PC-3 (cell line): ENCODE measurements at places on chromosomes 7 and 10.

DNA sequence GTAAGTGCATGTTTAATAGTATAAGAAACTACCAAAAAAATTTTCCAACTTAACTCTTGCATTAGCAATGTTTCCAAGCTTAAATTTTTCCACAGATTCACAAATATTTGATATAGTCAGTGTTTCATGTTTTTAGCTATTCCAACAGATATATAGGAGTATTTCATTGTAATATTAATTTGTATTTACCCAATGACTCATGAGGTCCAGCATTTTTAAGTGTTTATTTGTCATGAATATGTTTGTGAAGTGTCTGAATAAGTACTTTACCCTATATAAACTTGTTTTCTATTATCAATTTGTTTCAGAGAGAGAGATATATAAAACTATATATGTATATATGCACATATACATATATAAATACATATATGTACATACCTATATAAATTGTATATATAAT, 71.0 kb downstream of the SEMA3D start:
- peak; percentile 42 for DNase-seq

GRCh38 chr7:128835231-128835751, 5.1 kb downstream of the FLNC start:
- DNase-seq, result no peak

DNA sequence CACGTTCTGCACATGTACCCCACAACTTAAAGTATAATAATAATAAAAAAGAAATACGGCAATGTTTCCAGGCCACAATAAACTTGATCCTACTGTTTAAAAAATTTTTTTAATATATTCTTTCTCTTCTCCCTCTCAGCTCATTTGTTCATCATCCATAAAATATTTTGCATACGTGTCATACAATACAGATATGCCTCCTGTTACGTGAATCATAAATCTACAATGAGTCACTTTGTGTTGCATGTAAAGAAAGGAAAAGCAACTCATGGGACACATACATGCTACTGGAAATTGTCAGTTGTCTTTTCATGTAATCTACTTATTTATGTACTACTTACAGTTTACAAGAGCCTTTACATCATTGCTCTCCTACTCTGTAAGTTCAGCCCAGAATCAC, 1.1 kb upstream of the TECTB start:
- DNase-seq, result peak; percentile 61

DNA sequence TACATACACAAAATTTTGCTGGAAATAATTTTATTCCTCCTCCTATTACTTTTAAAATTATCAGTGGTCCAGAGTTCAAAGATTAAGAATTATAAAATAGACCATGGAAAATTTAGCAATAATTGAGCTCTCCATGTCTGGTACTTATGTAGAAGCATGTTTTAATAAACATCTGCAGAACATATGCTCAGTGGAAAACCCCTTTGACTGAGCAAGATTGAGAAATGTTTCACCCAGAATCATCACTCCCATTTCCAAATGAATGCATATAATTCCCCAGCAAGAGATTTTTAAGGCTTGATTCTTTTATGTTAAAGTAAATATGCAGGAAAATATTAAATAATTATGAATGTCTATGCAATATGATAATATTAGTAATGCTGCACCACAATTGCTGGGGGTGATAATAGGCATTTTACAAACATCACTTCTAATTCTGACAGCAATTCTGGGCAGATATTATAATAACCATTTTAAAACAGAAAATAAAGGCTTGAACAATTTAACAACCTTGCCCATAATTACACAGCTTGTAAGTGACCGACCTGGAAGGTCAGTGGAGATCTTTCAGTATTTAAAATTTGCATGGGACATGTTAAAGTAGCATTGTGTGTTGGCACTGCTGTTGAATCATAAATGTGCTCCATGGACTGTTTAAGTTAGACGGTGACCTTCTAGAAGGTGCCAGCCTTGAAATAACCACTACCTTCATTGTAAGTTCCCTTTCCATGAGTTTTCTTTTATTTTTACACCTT, 45.6 kb upstream of the TES start:
- no peak for DNase-seq

DNA sequence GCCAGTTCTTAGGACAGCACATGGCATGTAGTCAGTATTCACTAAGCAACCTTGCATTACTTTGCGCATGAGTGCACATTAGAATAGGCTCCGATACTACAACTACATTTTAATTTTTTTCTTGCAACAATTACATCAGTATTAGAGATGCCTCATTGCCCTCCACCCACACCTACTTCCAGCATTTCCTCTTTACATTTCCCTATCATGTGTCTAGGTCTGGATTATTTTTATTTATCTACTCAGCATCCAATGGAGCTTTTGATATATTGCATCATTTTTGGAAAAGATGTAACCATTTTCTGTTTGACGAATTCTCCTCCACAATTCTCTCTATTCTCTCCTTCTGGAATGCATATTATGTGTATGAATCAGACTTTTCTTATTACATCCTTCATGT, 258.2 kb upstream of the GLI3 start:
- peak; percentile 7 for DNase-seq

DNA sequence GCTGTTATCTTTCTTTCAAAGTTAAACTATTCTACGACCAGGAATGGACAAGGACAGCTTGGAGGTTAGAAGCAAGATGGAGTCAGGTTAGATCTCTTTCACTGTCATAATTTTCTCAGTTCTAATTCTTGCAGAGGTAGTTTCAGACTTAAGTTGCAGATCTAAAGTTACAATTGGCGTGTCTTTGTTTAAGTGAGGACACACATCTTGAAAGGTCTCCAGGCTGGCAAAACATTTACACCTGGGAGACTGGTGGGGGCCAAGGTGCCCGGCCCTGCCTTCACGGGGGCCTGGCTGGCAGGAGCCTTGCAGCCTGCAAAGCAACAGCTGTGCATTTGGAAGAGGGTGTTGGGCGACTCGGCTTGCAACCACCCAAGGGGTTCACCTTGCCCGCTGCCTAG, 1.7 kb upstream of the DYNC2I1 start:
- no peak for DNase-seq

- DNase-seq, result no peak
These were observed 22.7 kb upstream of the ZCCHC24 start for GRCh38 chr10:79468015-79468560.

DNA sequence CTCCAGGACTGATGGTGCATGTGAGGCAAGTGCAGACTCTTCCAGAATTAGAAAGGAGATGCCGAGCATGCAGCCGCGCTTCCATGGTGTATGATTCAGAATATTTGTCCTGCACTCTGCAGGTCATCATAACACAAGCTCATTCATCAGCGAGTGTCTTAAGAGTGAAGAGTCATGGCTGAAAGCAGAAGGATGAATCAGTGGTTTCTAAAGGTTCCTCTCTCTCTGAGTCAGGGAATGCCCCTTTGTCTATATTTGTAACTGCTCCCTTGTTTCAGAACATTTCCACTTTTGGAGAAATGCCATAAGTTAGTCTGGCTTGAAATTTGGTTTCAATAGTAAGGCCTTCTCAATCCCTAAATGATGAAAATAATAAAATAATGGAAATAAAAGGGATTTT, 52.3 kb downstream of the HECW1 start:
- DNase-seq, result peak; percentile 91

- DNase-seq, result no peak
These were observed 28.9 kb downstream of the PSAP start for GRCh38 chr10:71821909-71822763.

- no peak for DNase-seq
These were observed 1.4 kb downstream of the PPP1R17 start for GRCh38 chr7:31688372-31688771.

- no peak for DNase-seq
These were observed 45.1 kb upstream of the SEPTIN7 start for GRCh38 chr7:35755711-35756110.

- no peak for DNase-seq
These were observed 30.5 kb upstream of the TRIM8 start for GRCh38 chr10:102613785-102614184.

- peak; percentile 92 for DNase-seq
These were observed 19.4 kb upstream of the TNS3 start for GRCh38 chr7:47601119-47601880.

DNA sequence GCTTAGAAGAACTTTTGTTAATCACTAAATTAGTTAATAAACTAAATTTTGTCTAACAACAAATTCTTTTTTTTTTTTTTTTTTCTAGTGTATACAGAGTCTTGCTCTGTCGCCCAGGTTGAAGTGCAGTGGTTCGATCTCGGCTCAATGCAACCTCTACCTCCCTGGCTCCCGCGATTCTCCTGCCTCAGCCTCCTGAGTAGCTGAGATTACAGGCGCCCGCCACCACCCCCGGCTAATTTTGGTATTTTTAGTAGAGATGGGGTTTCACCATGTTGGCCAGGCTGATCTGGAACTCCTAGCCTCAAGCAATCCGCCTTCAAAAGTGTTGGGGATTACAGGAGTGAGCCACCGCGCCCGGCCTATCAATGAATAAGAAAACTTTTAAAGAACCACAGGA, 1.1 kb upstream of the IQUB start:
- DNase-seq, result no peak

DNA sequence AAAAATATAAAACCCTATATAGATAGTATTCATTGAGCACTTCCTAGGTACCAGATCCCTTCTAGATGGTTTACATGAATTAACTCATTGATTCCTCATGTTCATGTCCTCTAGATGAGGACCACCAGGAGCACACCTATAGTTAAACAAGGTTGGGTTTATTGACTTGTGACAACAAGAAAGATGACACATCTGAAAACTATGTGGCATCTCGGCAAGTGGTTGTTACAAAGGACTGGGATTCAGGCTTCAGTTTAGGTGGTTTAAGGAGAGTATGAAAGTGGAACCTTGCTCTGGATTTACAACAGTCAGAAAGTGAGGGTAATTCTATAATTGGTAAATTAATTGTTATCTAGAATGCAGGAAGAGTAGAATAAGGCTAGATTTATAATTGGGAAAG, 99.0 kb upstream of the PHF14 start:
- peak; percentile 17 for DNase-seq

DNA sequence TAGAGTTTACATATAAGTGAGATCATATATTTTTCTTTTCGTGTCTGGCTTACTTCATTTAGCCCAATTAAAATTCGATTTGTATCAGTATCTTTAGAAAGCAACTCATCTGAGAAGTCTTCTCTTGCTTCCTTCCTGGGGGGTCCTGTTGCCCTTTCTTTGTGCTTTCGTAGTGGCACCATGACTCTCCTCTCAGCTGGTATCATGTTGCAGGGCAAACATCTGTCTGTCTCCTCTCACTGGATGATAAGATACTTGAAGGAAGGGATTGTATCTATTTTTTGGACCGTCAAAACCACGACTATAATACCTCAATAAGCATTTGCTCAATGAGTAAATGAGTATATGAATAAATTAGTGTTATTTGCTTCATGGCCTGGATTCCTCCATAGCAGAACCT, 382.5 kb upstream of the SORCS1 start:
- peak; percentile 31 for DNase-seq

DNA sequence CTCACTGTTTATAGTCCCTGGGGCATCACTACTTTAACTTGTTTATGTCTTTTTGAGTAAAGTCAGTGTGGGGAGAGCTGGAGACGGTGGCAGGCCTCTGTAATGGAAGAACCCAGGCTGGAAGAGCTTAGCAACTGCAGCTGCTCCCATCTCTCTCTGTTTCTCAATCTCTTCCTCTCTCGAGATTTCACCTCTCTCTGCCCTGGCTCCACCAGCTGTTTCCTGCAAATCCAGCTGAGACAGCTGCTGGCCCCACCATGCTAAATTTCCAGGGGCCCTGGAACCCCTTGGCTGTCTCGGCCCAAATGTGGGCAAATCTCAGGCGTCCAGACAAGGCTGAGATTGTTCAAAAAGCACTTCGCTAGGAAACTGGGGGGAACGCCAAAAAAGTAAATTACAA, 25.8 kb upstream of the SLF2 start:
- no peak for DNase-seq

DNA sequence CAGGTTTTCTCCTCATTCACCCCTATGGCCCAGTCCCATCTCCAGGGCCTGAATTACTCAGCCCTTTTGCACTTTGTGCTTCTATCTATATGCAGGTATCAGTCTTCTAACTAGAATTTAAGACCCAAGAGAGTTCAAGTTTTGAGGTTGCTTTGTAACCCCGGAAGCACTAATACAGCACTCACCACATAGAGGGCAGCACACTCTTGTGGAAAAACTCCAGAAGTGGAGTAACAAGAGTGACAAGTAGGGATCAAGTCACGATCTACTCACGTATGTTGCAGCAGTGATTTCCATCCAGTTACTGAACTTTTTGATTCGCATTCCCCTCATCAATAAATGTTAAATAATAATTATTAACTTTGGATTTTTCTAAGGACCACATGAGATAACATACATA, 151.0 kb downstream of the CHCHD3 start:
- peak; percentile 17 for DNase-seq

- no peak for DNase-seq
These were observed 162.5 kb downstream of the LRMDA start for GRCh38 chr10:75593692-75594556.

- peak; percentile 35 for DNase-seq
These were observed 199.9 kb upstream of the GRB10 start for GRCh38 chr7:50982626-50983025.

DNA sequence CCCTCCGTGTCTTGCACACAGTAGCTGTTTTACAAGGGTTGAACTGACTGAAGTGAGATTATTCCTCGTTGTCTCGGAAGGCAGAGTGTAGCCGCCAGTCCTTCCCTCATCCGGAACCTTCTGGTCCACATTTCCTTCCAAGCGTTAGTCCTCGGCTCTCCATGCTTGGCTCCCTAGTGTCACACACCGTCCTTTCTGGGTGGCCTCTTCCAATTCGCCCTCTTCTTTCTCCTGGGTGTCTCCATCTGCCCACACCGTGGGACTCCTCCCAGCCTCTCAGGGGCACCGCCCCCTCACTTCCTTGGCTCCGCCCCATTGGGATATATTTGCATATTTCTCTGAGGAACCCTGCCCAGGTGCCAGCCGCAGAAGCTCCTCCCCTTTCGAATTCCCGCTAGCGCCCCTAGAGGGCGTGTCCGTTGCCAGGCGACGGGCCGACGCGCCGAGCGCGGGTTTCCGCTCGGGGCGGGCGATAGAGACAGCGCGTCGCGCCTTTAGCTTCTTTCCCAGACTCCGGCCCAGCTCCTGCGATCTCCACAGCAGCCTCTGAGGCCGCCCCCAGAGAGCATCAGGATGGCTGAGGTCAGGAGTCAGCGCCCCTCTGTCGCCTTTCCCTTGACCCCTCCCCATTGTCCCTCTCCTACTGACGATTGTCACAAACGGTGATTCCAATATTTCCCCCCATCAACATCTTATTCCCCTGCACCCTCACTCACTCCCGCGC, at the start of gene CFAP58:
Gene CFAP58 (plus strand): TSS at position 509 of the 724 bp plus-strand sequence. CDS start 65 bp downstream, at position 574.
- peak; percentile 91 for DNase-seq

- DNase-seq, result peak; percentile 85
These were observed at the start of gene RPP38 for GRCh38 chr10:15097011-15097812. RPP38 (plus strand) TSS chr10:15097355; CDS start chr10:15103315, 5,960 bp downstream.

GRCh38 chr10:118237930-118238329, 104.2 kb downstream of the FAM204A start:
- DNase-seq, result no peak
